ENCODE measurements at places on chromosomes 16 and 17.

DNA sequence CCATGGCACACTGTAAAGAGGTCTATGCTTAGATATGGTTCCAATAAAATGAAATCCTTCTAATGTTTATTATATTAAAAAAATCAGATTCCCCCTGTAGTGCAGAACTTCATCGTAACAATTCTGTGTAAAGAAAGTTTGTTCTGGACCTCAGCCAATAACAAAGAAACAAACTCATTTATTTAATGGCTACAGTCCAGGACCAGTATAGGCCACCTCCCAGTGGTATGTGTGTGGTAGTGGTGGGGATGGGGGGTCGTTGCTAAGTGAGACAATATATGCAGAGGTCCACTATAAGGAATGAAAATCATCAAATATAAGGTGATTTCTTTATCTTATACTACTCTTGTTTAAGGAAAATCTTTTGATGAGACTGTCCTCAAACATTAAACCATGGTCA is 136.4 kb downstream of the CDK5R1 start:
- no peak for DNase-seq

DNA sequence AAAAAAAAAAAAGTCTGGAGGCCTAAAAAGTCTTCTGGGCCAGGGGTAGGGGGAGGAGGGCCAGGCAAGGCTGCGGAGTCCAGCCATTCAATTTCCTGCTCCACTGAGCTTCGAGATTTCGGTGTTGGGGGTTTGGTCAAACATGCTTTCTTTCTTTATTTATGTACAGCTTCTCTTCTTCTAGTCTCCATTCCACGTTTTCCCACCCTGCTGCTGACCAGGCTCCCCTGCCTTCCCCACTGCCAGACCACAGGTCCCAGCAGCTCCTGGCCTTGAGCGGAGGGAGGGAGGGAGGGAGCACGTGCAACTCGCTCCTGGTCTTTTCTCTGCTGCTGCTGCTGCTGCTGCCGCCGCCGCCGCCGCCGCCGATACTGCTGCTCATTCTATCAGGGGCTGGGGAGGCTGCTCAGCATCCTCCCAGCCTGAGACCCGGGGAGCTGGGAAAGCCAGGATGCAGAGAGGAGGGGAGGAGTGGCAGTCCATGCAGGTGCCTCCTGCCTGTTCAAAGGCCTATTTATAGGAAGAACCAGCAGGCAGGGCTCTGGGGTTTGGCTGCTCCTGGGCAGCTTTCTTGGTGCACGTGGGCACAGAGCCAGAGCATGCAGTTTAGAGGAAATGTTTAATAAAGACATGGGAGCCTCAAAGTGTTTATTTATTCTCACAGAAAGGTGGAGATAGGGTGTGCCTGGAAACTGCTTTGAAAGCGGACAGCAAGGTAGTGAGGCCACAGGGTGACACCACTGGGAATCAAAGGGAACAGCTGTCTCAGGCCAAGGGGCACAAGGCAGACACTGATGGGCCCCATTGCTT is 23.4 kb upstream of the ZFHX3 start:
- no peak for DNase-seq

GRCh38 chr17:57211543-57211942 is 44.8 kb upstream of the MSI2 start:
- no peak for DNase-seq

GRCh38 chr17:17723354-17724261 is 42.4 kb downstream of the RAI1 start:
- no peak for DNase-seq

- no peak for DNase-seq
Observed at GRCh38 chr16:77043076-77043475, 147.9 kb upstream of the MON1B start.

GRCh38 chr17:21253646-21254441 is 634 bp upstream of the NATD1 start:
- no peak for DNase-seq

DNA sequence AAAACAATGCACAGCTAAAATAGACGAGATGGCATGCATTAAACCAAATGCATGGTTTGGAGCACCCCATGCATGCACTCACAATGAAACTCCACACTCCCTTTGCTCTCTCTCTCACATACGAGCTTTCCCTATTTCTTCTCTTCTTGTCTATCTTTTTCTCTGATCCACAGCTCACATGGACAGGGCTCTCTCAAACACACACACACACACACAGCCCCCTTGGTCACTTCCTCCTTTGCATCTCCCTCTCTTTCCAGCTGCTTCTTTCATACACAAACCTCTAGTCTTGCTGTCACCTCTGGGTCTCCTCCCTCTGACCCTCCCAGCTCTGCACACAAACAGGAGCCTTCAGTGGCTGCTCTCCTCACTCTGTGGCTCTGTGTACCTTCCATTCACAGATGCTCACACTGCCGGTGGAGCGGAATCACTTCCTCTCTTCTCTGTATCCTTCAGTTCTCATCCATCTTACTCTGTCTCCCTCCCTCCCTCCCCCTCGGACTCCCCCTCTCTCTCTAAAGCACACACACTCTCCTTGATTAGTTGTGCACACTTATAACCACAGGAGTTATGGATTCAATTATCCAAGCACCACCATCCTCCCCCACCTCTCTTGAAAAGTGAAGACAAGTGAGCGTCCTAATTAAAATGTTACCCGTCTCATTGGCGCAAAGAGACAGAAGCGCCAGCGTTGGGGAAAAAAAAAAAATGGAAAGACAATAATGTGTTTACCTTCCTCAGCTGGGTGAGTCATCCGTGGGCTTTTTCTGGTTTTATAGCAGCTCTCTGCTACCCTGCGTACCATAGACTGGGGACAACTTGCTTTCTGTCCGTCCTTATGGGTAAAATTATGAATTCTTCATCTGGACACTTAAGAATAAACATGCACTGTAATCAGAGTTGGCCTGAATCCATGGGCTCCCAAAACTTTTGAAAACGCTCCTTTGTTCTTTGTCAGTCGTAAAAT is 90.8 kb downstream of the SHISA6 start:
- no peak for DNase-seq

DNA sequence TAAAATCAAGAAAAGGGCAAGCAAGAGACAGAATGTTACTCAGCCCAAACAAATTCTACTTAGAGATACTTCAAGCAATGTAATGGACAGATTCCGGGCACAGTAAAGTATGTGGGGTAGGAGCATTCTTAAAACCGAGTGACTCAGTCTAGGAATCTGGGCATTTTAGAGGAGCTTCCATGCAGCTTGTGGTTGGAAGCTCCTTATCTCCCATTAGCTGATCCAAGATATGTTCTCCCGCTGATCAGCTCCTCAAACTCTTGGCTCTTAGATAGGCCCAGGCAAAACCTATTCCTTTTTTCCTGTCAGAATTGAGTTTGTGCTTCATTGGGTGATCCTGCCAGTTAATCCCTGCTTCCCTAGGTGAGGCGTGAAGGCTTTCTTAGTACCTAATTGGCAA is 303.3 kb downstream of the CEP112 start:
- no peak for DNase-seq

GRCh38 chr16:78591682-78592103 is 492.2 kb downstream of the WWOX start:
- DNase-seq, result no peak

GRCh38 chr17:43134774-43135453 is 9.8 kb upstream of the BRCA1 start:
- no peak for DNase-seq

DNA sequence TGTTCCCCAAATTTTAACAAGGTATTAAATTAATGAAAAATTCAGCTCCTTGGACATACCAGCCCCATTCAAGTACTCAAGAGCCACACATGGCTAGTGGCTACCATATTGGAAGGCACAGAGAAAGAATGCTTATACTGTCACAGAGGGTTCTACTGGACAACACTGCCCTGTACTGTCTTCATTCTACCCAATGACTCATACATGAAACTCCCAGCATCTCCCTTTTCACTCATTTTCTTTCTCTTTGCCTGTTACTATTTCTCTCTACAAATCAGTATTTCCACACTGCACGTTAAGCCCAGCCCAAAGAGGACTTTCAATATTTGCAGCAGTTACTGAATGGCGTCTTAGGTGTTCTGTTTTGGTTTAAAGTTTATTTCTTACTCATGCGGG is 72.1 kb upstream of the RCVRN start:
- DNase-seq, result no peak

DNA sequence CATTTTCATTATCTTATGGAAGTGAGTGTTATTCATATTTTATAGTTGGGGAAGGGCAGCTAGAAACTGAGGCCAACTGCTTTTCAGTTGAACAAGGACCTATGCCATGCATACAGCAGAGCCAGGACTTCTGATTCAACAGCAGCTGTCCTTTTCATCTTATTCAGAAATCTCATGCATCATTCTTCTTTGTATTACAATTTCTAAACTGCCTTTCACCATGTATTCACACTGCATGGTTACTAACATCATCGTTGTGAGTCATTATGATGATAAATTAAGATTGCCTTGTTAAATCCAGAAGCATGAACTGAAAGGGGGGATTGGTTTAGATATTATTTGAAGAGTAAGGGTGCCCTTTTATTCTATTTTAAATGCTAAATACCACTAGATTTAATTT is 1470.1 kb upstream of the GOT2 start:
- no peak for DNase-seq

- DNase-seq, result no peak
Observed at GRCh38 chr17:56803071-56803470, 30.6 kb downstream of the C17orf67 start.

- no peak for DNase-seq
Observed at GRCh38 chr17:53134548-53134947, 688.2 kb upstream of the KIF2B start.

DNA sequence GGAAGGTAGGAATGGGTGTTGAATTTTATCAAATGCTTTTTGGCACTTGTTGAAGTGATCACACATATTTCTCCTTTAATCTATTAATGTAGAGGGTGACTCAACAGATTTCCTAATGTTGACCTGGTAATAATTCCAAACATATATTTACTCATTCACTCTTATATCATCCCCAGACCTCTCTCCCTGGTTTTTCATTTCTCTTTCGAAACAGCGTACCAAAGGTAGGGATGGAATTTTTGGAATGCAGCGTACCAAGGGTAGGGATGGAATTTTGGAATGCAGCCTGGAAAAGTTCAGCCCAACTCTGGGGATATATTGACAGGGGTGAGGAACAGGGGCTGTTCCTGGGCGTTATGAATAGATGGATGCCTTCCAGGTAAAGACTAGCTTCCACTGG is 7.3 kb downstream of the KIF18B start:
- DNase-seq, result no peak

All from stimulated activated CD8-positive, alpha-beta memory T cell treated with anti-CD3 and anti-CD28 coated beads, Interleukin-15, amount 100 ng/mL, for 24 hours (primary cell).